ENCODE measurements at places on chromosomes 5 and 9. TPM values are rescaled to one million over a fixed set of nuclear protein-coding genes. Genes with fewer than 3 reads are reported as not detected.

GRCh38 chr5:134370311-134370870, 978 bp upstream of the UBE2B start:
- DNase-seq, result no peak

GRCh38 chr5:33890131-33891032, 1.4 kb downstream of the ADAMTS12 start:
- no peak for DNase-seq

DNA sequence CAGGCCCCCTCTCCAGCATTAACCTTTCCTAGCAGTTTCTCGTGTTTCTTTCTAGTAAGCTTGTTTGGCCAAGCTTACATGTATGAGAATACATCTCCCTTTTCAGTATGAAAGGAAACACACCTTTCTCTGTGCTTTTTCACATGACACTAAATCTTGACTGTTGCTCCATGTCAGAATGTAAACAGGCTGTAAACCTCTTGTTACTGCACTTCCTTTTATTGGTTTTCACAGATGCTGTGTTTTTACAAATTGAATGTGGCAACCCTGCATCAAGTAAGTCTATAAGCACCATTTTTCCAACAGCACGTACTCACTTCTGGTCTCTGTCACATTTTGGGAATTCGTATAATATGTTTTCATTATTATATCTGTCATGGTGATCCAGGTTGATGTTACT, 2.2 kb upstream of the CANX start:
- DNase-seq, result no peak

CIZ1 gene
- total RNA-seq, result 134 TPM

INSL6 gene
- not detected for total RNA-seq

EIF4E1B gene
- not detected for total RNA-seq
